Aortic smooth muscle cell (primary cell): ENCODE measurements at places on chromosomes 1 and 21. TPM values are rescaled to one million over a fixed set of nuclear protein-coding genes. Genes with fewer than 3 reads are reported as not detected.

CEP170 gene
- 155 and 174 TPM in 2 replicates for total RNA-seq

DOCK7 gene
- total RNA-seq = 121 and 122 TPM in 2 replicates

HCRTR1 gene
- total RNA-seq = 0.26 TPM in 1 of 2 replicates, not detected in the other

LDLRAD1 gene
- not detected in 2 replicates for total RNA-seq

CCDC181 gene
- total RNA-seq = 0.92 and 1.1 TPM in 2 replicates

CAPN8 gene
- total RNA-seq = not detected in 2 replicates

BTBD8 gene
- total RNA-seq = 3.7 and 4.0 TPM in 2 replicates

CYP4A11 gene
- total RNA-seq = 0.13 TPM in 1 of 2 replicates, not detected in the other

EFNA3 gene
- total RNA-seq = 0.37 and 0.53 TPM in 2 replicates

ACOT11 gene
- 4.2 and 5.4 TPM in 2 replicates for total RNA-seq

SPRR1A gene
- not detected in 2 replicates for total RNA-seq

RYR2 gene
- total RNA-seq = not detected in 2 replicates

ATF6 gene
- total RNA-seq = 23.3 and 24.1 TPM in 2 replicates

MSH4 gene
- 0.06 and 0.13 TPM in 2 replicates for total RNA-seq

CYB5RL gene
- 5.8 and 6.2 TPM in 2 replicates for total RNA-seq

EIF2D gene
- total RNA-seq = 42.8 and 49.0 TPM in 2 replicates

ERG gene
- 16.0 and 59.9 TPM in 2 replicates for total RNA-seq

ARTN gene
- under 0.01 and 0.25 TPM in 2 replicates for total RNA-seq
